ENCODE measurements at places on chromosomes 4 and X.

DNA sequence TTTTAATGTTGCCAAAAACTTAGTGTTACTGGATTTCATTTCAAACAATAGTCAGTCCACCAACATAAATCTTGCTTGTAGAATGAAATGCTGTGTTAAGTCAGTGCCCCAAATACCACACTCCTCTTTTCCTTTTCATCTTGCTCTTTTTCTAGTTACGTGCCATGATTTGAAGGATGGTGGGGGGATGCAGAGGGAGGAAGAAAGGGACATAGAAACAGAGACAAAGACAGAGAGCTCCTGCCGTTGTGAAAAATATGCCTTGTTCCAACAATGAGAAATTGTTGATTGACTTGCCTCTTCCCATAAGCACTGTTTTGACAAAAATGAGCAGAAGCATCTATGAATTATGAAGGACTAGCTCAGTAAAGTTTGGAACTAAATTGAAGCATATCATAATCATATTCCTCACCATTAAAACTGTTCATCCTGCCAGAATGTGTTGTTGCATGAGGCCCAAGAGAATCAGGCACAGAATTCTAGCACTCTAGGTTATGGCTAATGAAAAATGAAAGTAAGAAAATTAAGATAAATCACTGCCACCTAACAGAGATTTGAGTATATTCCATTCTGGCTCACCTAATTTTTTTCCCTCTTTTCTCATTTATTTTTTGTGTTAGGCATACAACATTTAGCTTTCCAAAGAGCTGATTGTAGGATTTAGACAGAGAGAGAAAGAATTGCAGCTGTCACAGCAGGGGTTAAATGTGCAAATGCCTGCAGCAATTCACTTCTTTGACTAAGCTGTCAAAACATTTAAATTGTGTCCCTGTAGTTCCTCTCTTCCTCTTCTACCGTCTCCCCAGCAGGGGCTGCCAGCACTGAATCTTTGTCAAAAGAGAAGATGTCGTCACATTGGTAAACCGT is 111.6 kb upstream of the PTPN13 start:
- DNase-seq = no peak

- no peak for DNase-seq
These were observed 86.2 kb downstream of the NHSL2 start for GRCh38 chrX:71996826-71997225.

GRCh38 chrX:307261-308111 is 11.1 kb downstream of the GTPBP6 start:
- DNase-seq = no peak

DNA sequence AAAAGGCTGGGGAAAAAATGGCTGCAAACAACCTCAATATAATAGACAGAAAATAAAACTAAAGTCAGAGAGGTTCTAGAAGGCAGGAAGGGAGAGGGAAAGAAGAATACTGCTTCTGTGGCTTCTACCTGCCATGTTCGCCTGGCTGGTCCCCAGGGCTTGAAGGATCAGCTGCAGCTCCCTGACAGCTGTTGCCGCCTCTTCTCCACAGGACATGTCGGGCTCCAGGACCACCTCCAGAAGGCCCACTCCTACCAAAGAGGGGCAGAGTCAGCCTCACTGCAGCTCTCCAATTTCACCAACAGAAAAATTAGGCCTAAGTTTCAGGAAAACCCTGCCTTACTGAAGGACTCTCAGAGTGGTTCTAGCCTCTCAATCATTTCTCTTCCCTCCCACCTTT is 44.9 kb downstream of the GATB start:
- no peak for DNase-seq

DNA sequence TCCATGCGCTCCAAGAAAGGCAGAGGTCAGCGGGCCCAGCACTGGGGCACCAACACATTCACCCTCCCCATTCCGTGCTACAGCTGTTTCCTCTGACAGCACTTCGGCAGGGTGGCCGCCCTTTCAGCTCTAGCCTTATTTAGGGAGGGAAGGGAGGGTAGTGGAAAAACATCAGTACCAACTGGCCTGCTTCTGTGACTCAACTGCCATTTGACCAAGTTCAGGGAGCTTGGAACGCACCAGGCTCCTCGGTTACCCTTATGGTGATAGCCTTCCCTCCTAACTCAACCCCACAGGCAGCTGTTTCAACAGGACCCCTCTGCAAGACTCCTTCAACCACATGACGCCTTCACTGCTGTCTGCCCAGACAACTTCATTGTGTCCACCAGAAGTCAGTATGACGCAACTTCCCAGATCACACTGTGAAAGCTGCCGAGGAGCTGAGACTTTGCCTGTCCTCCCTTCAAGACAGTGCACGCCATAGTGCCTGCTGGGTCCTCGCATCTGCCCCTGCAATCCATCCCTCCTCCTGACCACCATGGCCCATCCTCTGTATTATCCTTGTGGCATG is 132.2 kb downstream of the AFAP1 start:
- DNase-seq = no peak

- no peak for DNase-seq
These were observed 435.8 kb upstream of the CPEB2 start for GRCh38 chr4:14566518-14566917.

- no peak for DNase-seq
These were observed 29.7 kb upstream of the LCORL start for GRCh38 chr4:18051281-18051680.

DNA sequence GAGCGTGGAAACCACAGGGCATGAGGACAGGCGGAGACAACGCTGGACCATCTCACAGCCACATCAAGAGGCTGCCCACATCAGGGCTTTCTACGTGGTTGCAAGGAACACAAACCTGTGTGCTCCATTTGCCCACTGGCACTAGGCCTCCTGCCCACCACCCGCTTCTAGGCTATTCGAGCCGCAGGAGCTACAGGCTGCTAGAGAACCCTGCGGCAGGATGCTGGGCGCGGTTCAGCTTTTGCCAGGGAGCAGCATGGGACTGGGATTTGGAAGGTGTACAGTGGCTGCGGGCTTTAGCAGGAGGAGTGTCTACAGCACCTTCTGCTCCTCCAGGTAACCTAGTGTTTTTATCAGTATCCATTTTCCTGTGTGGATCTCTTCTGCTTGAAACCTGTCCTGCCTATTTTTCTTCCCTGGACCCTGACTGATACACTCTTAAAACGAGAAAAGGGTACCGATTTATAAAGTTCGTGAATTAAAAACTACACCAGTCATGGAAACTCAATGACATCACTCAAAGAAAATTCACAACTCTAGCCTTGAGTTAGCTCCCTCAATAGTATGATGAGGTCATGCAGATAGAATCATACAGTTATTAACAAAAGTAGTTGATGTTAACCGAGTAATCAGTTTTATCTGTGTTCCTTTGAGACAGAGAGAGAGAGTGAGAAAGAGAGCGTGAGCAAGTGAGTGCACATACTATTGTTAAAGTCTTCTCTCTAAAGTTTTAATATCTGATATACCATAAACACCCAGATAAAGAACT is 12.8 kb downstream of the NOP14 start:
- no peak for DNase-seq

DNA sequence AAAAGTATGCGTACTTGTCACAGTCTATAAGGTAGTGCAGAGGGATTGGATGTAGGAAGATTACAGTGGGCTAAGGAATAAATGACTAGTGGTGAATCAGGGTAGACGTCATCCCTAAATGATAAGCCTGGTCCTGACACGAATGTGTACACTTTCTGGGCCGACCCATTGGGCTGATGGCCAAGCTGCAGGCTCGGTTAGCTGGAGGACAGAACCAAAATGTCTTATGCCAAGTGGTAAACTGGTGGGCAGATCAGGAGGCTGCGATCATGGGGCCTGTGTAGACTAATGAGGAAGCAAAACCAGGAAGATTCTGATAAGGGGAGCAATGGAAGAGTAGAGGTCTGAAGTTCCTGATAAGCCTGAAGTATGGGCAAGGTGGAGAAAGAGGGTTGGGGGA is 272.8 kb upstream of the GATB start:
- DNase-seq = no peak

DNA sequence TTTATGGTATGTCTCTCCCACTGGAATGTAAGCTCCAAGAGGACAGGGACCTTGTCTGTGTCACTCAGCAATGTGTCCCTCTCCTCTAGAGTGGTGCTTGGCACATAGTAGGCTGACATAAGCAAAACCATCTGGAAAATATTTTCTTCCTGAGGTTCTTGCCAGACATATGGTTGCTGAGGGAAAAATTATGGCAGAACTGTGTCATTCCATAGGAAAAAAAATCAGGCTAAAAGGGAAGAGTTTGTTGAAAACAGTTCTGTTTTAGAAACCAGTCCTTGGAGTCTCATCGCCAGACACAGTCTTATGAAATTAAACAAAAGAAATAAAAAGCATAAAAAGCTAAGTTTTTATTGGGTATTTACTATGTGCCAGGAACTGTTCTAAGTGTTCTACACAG is 60.9 kb downstream of the RTL9 start:
- DNase-seq = no peak

- DNase-seq = no peak
These were observed 229.9 kb downstream of the SOX3 start for GRCh38 chrX:140274811-140275525.

DNA sequence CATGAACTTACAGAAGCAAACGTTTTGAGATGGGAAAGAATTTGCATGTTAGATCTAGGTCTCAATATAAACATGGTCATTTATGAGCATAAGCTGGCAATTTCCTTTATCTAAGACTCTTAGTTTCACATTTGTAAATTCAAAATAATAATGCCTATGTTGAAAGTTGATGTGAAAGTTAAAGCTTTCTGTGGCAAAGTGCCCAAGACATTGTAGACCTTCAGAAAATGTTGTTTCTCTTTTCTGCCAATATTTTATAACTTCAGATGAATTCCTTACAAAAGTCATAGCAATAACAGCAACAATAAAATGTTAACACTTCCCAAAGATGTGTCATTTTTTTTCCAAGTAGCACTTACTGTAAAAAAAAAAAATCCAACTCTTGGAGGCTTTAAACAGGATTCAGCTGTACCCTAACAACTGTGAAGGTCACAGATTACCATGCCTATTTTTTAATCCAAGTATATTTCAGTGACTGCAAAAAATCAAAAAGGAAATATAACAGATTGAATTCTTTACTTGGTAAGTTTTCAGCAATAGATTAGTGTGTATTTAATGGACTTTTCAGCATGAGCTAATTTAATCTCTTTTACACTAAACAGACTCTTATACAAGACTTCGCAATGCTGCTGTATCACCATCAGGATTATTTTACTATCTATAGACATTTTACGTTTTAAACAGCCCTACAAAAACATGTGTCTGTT is 206.5 kb upstream of the PDE5A start:
- no peak for DNase-seq

- no peak for DNase-seq
These were observed 5.0 kb downstream of the LNX1 start for GRCh38 chr4:53586121-53586816.

GRCh38 chr4:156968479-156968984 is 3.1 kb downstream of the PDGFC start:
- DNase-seq = no peak

GRCh38 chr4:149885896-149886295 is 70.3 kb upstream of the IQCM start:
- DNase-seq = no peak

- no peak for DNase-seq
These were observed 138.8 kb downstream of the CPZ start for GRCh38 chr4:8731364-8731763.

DNA sequence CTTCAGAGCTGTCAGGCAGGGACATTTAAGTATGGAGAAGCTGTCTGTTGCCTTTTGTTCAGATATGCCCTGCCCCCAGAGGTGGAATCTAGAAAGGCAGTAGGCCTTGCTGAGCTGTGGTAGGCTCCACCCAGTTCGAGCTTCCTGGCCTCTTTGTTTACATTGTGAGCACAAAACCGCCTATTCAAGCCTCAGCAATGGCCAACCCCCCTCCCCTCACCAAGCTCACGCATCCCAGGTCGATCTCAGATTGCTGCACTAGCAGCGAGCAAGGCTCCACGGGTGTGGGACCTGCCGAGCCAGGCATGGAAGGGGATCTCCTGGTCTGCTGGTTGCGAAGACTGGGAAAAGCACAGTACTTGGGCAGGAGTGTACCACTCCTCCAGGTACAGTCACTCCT is 59.3 kb downstream of the ZNF674 start:
- DNase-seq = no peak

DNA sequence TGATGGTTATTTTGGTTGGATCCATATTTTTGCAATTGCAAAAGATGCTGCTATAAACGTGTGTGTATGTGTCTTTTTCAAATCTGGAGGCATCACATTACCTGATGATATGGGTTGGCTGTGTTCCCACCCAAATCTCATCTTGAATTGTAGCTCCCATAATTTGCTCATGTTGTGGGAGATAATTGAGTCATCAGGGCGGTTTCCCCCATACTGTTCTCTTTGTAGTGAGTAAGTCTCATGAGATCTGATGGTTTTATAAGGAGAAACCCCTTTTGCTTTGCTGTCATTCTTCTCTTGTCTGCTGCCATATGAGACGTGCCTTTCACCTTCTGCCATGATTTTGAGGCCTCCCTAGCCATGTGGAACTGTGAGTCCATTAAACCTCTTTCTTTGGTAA is 33.4 kb downstream of the APOOL start:
- DNase-seq = no peak

DNA sequence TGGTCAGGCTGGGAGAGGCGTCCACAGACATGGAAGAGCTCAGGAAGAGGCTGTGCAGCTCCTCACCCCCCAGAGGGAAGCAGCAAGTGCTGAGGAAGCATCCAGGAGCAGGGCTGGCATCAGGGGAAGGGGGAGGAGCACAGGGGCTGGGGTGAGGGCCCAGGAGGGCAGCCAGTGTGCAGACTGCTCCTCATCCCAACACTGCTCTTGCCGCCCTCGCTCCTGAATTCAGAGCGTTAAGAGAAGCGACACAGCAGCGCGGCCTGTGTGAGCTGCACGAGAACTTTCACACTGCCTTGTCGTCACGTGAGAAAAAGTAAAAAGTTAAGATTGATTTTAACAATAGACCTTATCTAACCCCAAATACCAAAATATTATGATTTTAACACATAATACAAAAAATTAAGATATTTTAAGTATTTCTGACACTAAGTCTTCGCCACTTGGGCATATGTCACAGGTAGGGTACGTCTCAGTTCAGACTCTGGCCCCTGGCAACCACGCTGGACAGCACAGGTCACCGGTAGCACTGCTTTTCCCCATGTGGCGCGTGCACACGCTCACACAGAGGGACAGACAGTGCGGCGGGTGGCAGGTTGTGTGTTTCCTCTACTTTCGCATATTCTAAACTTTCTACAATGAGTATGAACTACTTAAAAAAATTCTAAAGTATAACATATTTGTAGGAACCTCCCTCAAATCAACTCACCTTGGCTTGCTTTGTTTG is 19.7 kb downstream of the NOP14 start:
- DNase-seq = no peak

GRCh38 chr4:186294160-186294559 is 28.2 kb downstream of the F11 start:
- DNase-seq = no peak

DNA sequence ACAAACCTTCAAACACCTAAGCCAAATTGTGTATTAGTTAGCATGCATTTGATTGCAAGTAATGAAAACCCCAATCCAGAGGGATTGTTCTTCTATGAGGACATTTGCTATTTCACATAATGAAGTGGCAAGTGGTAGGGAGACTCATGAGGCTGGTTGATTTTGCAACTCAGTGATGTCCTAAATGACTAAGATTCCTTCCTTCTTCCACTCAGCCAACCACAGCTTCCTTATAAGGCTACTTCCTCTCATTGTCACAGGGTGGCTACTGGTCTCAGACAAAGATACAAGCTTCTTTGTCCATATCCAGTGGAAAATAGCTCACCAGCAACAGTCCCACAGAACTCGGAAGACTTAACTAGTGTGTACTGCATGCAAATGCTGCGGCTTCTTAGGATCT is 5.3 kb upstream of the OTC start:
- no peak for DNase-seq
